A172 (cell line): ENCODE measurements at places on chromosomes 2 and 18. TPM values are rescaled to one million over a fixed set of nuclear protein-coding genes. Genes with fewer than 3 reads are reported as not detected.

DNA sequence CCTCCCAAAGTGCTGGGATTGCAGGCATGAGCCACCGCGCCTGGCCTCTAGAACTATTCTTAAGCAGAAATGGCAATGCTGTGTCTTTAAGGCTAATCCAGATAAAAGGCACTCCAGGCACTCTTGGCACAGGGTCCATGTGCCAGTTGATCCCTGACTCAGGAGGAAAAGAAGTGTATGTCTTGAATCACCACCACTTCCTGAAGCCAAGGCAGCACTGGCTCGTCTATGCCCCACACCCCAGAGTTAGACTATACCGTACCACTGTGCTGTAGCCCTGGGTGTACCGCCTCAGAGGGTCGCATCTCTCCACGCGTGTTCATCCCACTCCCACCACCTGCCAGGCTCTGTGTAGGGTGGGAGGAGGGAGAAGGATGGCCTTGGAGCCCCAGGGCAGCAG, 9.0 kb downstream of the TNFRSF11A start:
- DNase-seq, result peak; percentile 75

DNA sequence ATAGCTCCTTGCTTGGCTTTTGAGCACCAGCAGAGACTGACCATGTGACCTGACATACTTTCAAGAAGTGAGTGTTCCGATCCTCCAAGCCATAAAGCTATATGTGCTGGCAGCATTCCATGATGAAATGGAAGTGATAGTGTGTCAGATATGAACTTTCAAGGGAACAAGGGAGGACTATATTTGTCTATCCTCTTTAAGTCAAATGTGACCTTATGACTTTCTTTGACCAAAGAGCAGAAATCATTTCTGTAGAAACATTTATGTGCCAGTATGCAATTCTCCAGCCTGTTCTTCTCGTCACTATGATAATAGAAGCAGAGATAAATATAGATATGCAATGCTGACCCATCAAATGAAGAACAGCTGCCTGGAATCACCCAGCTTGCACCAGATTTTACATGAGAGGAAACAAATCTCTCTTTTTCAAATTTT, 14.4 kb downstream of the HYCC2 start:
- no peak for DNase-seq

GRCh38 chr2:162320864-162321517, 2.5 kb upstream of the IFIH1 start:
- no peak for DNase-seq

- no peak for DNase-seq
These were observed 7.0 kb downstream of the KRCC1 start for GRCh38 chr2:88048541-88048940.

GRCh38 chr2:177728399-177728765, 335.8 kb downstream of the AGPS start:
- no peak for DNase-seq

The HOXD10 gene
- total RNA-seq, result 18.1 and 21.7 TPM in 2 replicates

The LAMA1 gene
- 4.4 and 7.2 TPM in 2 replicates for total RNA-seq
